ENCODE measurements at places on chromosomes 3 and 15. TPM values are rescaled to one million over a fixed set of nuclear protein-coding genes. Genes with fewer than 3 reads are reported as not detected.

- H3K27me3 ChIP-seq = peaks cover 17% of the 10 kb centered on the region
- DNase-seq = no peak
- H3K4me1 ChIP-seq = no peaks in the 10 kb centered on the region
- no peak overlapping the region for H3K4me3 ChIP-seq
- H3K36me3 ChIP-seq = no peaks in the 10 kb centered on the region
- H3K27ac ChIP-seq = no peak overlapping the region
Measured at GRCh38 chr3:150314248-150315004, 93.7 kb upstream of the TSC22D2 start.

GRCh38 chr3:153003441-153003840, 158.6 kb upstream of the RAP2B start:
- no peak overlapping the region for H3K4me3 ChIP-seq
- no peaks in the 10 kb centered on the region for H3K36me3 ChIP-seq
- no peaks in the 10 kb centered on the region for H3K4me1 ChIP-seq
- DNase-seq = no peak
- no peak overlapping the region for H3K27ac ChIP-seq
- H3K27me3 ChIP-seq = no peaks in the 10 kb centered on the region

- DNase-seq = no peak
- no peak overlapping the region for H3K4me3 ChIP-seq
- H3K36me3 ChIP-seq = no peaks in the 10 kb centered on the region
- no peaks in the 10 kb centered on the region for H3K27me3 ChIP-seq
- H3K27ac ChIP-seq = no peak overlapping the region
- H3K4me1 ChIP-seq = peaks cover 11% of the 10 kb centered on the region
Measured at GRCh38 chr3:23418026-23418425, 214.9 kb downstream of the UBE2E2 start.

GRCh38 chr3:192408007-192408646, 319.2 kb downstream of the FGF12 start:
- peaks cover 45% of the 10 kb centered on the region for H3K27me3 ChIP-seq
- H3K36me3 ChIP-seq = no peaks in the 10 kb centered on the region
- no peak overlapping the region for H3K4me3 ChIP-seq
- peaks cover 3% of the 10 kb centered on the region for H3K4me1 ChIP-seq
- no peak overlapping the region for H3K27ac ChIP-seq

- no peak overlapping the region for H3K4me3 ChIP-seq
- H3K27ac ChIP-seq = no peak overlapping the region
- H3K36me3 ChIP-seq = no peaks in the 10 kb centered on the region
- H3K27me3 ChIP-seq = no peaks in the 10 kb centered on the region
Measured at GRCh38 chr3:153410517-153410916, 248.5 kb downstream of the RAP2B start.

DNA sequence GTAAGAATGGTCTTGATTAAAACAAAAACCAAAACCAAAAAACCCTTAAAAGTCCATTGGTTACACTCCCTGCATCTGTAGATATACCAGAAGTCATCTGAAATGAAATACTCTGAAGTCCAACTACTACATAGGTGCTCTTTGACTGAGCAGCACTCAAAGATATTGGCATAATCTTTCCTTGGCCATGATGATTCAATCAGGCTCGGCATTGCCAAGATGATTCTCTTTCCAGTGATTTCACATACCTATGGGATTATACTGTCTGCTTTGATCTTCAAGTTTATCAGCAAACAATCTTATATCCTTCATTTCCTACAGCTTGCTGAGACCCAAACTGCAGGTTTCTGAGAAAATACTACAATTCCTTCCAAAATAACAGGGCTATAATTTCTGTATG, 35.9 kb upstream of the DIPK2A start:
- no peak overlapping the region for H3K4me3 ChIP-seq
- H3K36me3 ChIP-seq = no peaks in the 10 kb centered on the region
- H3K27me3 ChIP-seq = peaks cover 30% of the 10 kb centered on the region
- no peak for DNase-seq

DNA sequence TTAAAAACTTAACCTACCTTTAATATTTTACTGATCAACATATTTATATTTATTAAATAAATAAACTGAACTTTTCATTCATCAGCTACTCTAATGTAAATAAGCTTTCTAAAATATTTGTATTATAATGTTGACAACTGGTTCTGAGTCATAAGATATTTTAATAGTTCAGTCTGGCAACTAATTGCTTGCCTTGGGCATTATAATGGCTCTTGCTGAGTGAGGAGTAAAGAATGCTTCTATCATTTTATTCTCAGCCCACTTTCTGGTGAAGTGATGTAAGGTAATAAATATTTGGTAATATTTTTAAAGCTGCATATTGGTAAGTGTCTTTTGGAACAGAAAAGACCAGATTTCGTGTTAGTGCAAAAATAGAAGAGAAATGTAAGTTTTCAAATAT, 81.5 kb downstream of the DIPK2A start:
- no peaks in the 10 kb centered on the region for H3K36me3 ChIP-seq
- H3K4me1 ChIP-seq = no peaks in the 10 kb centered on the region
- no peak for DNase-seq
- peaks cover 3% of the 10 kb centered on the region for H3K27me3 ChIP-seq
- no peak overlapping the region for H3K4me3 ChIP-seq

- H3K27me3 ChIP-seq = no peaks in the 10 kb centered on the region
- DNase-seq = no peak
- no peak overlapping the region for H3K4me3 ChIP-seq
Measured at GRCh38 chr3:385151-385550, 188.6 kb downstream of the CHL1 start.

GRCh38 chr3:62289922-62290321, 83.4 kb downstream of the FEZF2 start:
- no peaks in the 10 kb centered on the region for H3K4me1 ChIP-seq
- no peaks in the 10 kb centered on the region for H3K36me3 ChIP-seq
- H3K27ac ChIP-seq = no peak overlapping the region
- no peak overlapping the region for H3K4me3 ChIP-seq
- H3K27me3 ChIP-seq = no peaks in the 10 kb centered on the region
- no peak for DNase-seq

DNA sequence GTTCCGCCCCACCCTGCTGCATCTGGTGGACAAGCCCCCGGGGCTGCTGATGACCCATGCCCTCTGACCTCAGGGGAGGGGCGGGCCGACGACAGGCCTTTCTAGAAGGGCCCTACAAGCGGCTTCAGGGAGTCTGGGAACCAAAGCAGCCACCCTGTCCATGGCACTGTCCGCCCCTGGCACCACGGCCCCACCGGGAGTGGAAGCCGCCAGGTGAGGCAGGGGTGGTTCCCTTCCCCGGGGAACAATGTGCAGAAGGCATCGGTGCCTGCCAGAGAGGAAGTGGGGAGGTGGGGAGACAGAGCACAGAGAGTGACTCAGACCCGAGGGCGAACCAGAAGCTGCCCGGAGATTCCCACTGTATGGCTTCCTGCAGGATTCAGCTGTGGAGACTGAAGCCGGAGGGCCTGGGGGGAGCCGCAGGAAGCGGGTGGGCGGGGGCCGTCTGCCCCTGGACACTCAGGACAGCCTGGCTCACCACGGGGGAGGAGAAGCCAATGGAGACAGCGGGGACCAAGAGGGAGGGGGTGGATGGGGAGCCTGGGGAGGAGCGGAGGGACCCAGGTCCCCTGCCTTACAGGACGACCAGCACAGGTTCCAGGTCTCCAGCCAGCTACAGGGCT, 134.0 kb downstream of the TPRA1 start:
- H3K4me1 ChIP-seq = peaks cover 10% of the 10 kb centered on the region
- H3K36me3 ChIP-seq = no peaks in the 10 kb centered on the region
- peaks cover 46% of the 10 kb centered on the region for H3K27me3 ChIP-seq
- no peak overlapping the region for H3K27ac ChIP-seq

The EXOG gene
- total RNA-seq = 17.7 TPM

The JMJD7 gene
- 13.2 TPM for total RNA-seq

The RASGRP1 gene
- 106 TPM for total RNA-seq

The THRB gene
- not detected for total RNA-seq

The HLTF gene
- 23.8 TPM for total RNA-seq
